Left ventricle myocardium superior (tissue), 1 donor: ENCODE measurements at places on chromosomes 7 and 10.

GRCh38 chr10:71312811-71313789 is 6.0 kb upstream of the SLC29A3 start:
- DNase-seq, result peak; percentile 67

DNA sequence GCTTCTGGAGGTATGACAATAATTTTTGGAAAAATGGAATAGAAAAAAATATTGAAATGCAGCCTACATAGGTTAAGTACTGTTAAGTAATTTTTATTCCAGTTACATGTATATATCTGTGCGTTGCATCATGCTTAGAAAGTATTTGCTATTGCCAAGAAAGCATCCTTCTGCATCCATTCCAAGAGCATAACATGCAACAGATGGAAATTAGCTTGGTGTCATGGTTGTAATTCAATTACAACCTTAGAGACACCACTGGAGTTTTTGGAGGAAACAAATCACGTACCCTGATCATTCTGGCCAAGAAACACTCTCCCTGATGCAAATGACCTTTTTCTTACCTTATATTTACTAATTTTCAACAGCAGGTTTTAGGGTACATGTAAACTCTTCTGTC is 1.7 kb downstream of the AKR1B1 start:
- DNase-seq, result no peak

GRCh38 chr7:108112683-108113082 is 17.5 kb downstream of the LAMB4 start:
- DNase-seq, result no peak

- peak; percentile 46 for DNase-seq
Measured at GRCh38 chr10:4291990-4292389, 507.0 kb upstream of the KLF6 start.

- no peak for DNase-seq
Measured at GRCh38 chr10:99920901-99921300, 88.8 kb downstream of the DNMBP start.
